Ascending aorta (tissue), 2 donors: ENCODE measurements at places on chromosomes 7 and 10. TPM values are rescaled to one million over a fixed set of nuclear protein-coding genes. Genes with fewer than 3 reads are reported as not detected.

GRCh38 chr7:10346032-10346431 is 627.6 kb upstream of the PHF14 start:
- H3K4me3 ChIP-seq, result no peak overlapping the region
- no peaks in the 10 kb centered on the region for H3K4me1 ChIP-seq
- no peaks in the 10 kb centered on the region for H3K36me3 ChIP-seq
- no peak for DNase-seq
- H3K27me3 ChIP-seq, result no peaks in the 10 kb centered on the region

DNA sequence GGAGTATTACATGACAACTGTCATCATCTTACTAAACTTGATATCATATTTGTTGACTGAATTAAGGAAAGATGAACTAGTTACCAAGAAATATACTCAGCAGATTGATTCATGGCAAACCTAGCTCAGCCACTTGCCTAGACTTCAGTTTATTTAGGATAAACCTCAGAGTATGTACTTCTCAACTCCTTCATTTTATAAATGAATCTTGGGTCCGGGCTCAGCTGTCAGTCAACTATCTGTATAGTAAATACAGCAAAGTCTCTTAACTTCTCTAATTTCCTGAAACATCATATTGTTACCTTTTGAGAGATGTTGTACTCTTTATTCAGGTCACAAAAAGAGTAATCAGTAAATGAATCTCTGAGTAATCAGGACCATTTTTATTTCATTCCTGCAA is 211.0 kb upstream of the KLF14 start:
- H3K27me3 ChIP-seq, result no peaks in the 10 kb centered on the region
- H3K4me3 ChIP-seq, result no peak overlapping the region
- no peak for DNase-seq
- H3K36me3 ChIP-seq, result peaks cover 5% of the 10 kb centered on the region

GRCh38 chr10:1100691-1101368 is 44.6 kb downstream of the WDR37 start:
- H3K36me3 ChIP-seq, result peaks cover 59% of the 10 kb centered on the region
- no peak overlapping the region for H3K4me3 ChIP-seq
- H3K27ac ChIP-seq, result no peak overlapping the region
- DNase-seq, result no peak
- no peaks in the 10 kb centered on the region for H3K27me3 ChIP-seq

GRCh38 chr10:127959428-127959827 is 52.5 kb downstream of the PTPRE start:
- no peak overlapping the region for H3K4me3 ChIP-seq
- no peaks in the 10 kb centered on the region for H3K27me3 ChIP-seq
- no peaks in the 10 kb centered on the region for H3K36me3 ChIP-seq
- H3K4me1 ChIP-seq, result no peaks in the 10 kb centered on the region
- no peak for DNase-seq

The LRRC4 gene
- 0.43 TPM for total RNA-seq

- no peak overlapping the region for H3K4me3 ChIP-seq
- no peak overlapping the region for H3K27ac ChIP-seq
- H3K36me3 ChIP-seq, result no peaks in the 10 kb centered on the region
Observed at GRCh38 chr7:42351316-42351935, 114.4 kb upstream of the GLI3 start.

DNA sequence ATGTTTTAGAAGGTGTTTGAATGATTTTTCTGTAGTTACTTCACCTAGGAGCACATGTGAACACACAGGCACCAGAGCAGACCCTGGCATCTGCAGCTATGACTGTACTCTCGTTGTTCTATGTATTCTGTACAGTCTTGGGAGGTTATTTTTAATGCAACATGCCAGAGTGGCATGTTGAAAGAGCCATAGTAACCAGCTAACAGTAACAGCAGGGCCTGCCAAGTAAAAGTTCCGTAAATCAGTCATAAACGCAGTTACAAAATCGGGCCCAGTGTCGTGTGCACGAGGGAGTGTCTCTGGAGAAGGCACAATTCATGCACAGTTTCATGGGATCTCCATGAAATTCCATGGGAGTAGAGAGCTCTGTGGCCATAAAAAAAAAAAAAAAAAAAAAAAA is 108.3 kb upstream of the CDK6 start:
- no peak for DNase-seq
- H3K27ac ChIP-seq, result no peak overlapping the region
- no peaks in the 10 kb centered on the region for H3K4me1 ChIP-seq
- H3K4me3 ChIP-seq, result no peak overlapping the region

- no peak for DNase-seq
- no peak overlapping the region for H3K4me3 ChIP-seq
- peak overlapping the region; percentile 29 for H3K27ac ChIP-seq
- H3K36me3 ChIP-seq, result no peaks in the 10 kb centered on the region
Observed at GRCh38 chr7:24500599-24500998, 72.7 kb upstream of the PALS2 start.

DNA sequence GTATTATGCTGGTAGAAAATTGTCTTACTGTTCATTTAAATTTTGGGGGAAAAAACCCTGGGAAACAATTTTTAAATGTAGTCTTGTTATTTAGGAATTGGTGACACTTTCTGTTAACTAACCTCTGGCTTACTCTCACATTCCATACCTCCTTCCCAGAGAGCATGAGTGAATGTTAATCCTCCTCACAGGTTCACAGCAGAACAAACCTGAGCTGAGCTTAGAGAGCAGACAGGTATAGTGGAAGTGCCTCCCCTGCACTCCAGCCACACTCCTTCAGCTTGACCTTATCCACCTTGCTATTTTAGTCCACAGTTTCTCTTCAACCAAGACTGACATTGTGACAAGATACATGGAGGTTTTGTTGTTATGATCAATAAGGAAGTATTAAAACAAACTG is 235.9 kb downstream of the FOXP2 start:
- H3K36me3 ChIP-seq, result no peaks in the 10 kb centered on the region
- no peak overlapping the region for H3K4me3 ChIP-seq
- DNase-seq, result no peak
- no peaks in the 10 kb centered on the region for H3K27me3 ChIP-seq
- no peaks in the 10 kb centered on the region for H3K4me1 ChIP-seq

- H3K27me3 ChIP-seq, result no peaks in the 10 kb centered on the region
- no peaks in the 10 kb centered on the region for H3K36me3 ChIP-seq
- no peak for DNase-seq
- H3K4me1 ChIP-seq, result no peaks in the 10 kb centered on the region
- H3K27ac ChIP-seq, result no peak overlapping the region
Observed at GRCh38 chr7:80681272-80681885, 42.9 kb downstream of the CD36 start.

GRCh38 chr10:75424571-75424970 is 6.9 kb upstream of the LRMDA start:
- H3K4me3 ChIP-seq, result no peak overlapping the region
- DNase-seq, result no peak
- no peaks in the 10 kb centered on the region for H3K27me3 ChIP-seq
- H3K27ac ChIP-seq, result no peak overlapping the region

DNA sequence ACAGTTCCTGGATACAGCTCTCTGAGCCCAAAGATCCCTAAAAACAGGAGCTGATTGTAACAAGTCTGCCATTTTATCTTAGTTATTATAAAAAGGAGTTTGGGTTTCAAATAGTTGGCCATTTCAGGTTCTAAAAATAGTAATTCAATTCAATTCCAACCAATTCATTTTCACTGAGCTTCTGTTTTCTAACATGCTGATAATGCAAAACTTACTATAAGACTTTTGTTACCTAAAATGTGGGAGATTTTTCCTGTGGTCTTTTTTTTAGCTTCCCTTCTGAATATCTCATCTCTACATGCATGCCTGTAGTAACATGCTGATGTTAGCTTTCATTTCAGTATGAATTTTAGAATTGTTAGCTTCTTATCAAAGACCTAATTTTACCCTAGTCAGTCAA is 13.4 kb downstream of the NRBF2 start:
- no peaks in the 10 kb centered on the region for H3K27me3 ChIP-seq
- H3K36me3 ChIP-seq, result peaks cover 8% of the 10 kb centered on the region
- H3K4me1 ChIP-seq, result no peaks in the 10 kb centered on the region
- DNase-seq, result no peak
- H3K4me3 ChIP-seq, result no peak overlapping the region

DNA sequence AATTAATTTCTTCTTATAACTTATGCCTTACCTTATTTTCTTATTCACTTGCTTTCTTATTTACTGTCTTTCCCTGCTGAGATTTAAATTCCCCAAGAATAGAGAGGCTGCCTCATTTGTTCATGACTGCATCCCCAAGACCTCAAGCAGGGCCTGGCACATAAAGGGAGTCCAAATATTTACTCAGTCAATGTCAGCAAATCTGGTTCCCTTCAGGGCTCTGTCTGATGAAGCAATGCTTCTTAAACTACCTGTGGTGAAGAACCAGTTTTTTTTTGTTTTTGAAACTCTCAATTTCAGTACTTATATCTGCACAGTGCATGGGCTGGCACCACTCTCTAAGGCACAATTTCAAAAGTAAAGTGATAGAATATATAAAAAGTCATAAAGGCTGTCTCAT is 4.7 kb downstream of the ZNF239 start:
- no peaks in the 10 kb centered on the region for H3K27me3 ChIP-seq
- H3K27ac ChIP-seq, result no peak overlapping the region
- no peak overlapping the region for H3K4me3 ChIP-seq
- peaks cover 7% of the 10 kb centered on the region for H3K36me3 ChIP-seq
- no peaks in the 10 kb centered on the region for H3K4me1 ChIP-seq
- no peak for DNase-seq

GRCh38 chr7:15168489-15168888 is 265.9 kb upstream of the DGKB start:
- no peak for DNase-seq
- H3K27me3 ChIP-seq, result no peaks in the 10 kb centered on the region
- H3K4me1 ChIP-seq, result no peaks in the 10 kb centered on the region

The TMEM176B gene
- total RNA-seq, result 42.5 TPM

The DPYSL4 gene
- not detected for total RNA-seq

DNA sequence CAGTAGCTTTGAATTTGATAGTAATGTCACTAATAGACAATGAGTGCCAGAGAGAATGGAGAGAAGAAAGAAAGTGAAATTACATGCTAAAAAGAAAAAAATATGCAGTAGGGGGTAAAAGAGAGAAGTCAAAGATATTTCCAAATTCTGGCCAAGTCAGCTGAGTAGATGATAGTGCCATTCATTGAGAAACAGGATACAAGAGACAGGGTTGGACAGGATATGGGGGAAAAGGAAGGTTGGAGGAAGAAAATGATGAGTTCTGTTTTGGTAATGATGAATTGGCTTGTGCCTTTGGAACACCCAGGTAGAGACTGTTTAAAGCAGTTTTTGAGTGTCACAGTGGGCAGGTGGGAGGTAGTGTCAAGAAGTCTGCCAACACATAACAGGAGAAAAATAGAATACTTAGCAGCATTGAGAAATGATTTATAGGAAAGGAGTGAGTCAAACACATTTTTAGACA is 78.3 kb downstream of the LRRC17 start:
- peaks cover 44% of the 10 kb centered on the region for H3K4me1 ChIP-seq
- no peak overlapping the region for H3K4me3 ChIP-seq
- H3K27ac ChIP-seq, result peak overlapping the region; percentile 92
- no peaks in the 10 kb centered on the region for H3K36me3 ChIP-seq
- no peaks in the 10 kb centered on the region for H3K27me3 ChIP-seq

The SNX10 gene
- 3.5 TPM for total RNA-seq

The DLG5 gene
- 32.9 TPM for total RNA-seq

GRCh38 chr10:71077796-71078453 is 134.4 kb upstream of the UNC5B start:
- no peak for DNase-seq
- H3K4me1 ChIP-seq, result no peaks in the 10 kb centered on the region
- H3K4me3 ChIP-seq, result no peak overlapping the region

The PNLIPRP2 gene
- not detected for total RNA-seq

The OPALIN gene
- total RNA-seq, result not detected

The ALOX5 gene
- total RNA-seq, result 23.1 TPM

The LRIT1 gene
- not detected for total RNA-seq

The FBXL15 gene
- total RNA-seq, result 16.5 TPM

GRCh38 chr7:108345710-108346336 is 110.4 kb downstream of the NRCAM start:
- no peaks in the 10 kb centered on the region for H3K36me3 ChIP-seq
- no peaks in the 10 kb centered on the region for H3K4me1 ChIP-seq
- H3K4me3 ChIP-seq, result no peak overlapping the region

DNA sequence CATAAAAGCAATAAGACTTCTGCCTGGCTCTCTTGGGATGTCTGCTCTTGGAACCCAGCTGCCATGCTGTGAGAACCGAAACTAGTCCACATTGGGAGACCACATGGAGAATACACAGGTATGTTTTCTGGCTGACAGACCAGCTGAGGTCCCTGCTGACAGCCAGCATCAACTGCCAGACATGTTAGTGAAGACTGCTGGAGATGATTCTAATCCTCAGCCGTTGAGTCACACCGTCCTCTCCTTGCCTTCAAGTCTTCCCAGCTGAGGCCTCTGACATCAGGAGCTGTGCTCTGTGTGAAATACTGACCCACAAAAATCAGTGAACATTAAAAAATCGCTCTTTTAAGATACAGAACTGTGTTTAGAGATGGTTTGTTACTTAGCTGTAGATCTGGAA is 36.9 kb upstream of the AGR2 start:
- H3K36me3 ChIP-seq, result no peaks in the 10 kb centered on the region
- H3K27me3 ChIP-seq, result no peaks in the 10 kb centered on the region
- no peak for DNase-seq
- no peaks in the 10 kb centered on the region for H3K4me1 ChIP-seq

GRCh38 chr7:79034730-79035129 is 418.7 kb downstream of the MAGI2 start:
- no peak overlapping the region for H3K27ac ChIP-seq
- no peak overlapping the region for H3K4me3 ChIP-seq
- no peak for DNase-seq
- no peaks in the 10 kb centered on the region for H3K36me3 ChIP-seq

DNA sequence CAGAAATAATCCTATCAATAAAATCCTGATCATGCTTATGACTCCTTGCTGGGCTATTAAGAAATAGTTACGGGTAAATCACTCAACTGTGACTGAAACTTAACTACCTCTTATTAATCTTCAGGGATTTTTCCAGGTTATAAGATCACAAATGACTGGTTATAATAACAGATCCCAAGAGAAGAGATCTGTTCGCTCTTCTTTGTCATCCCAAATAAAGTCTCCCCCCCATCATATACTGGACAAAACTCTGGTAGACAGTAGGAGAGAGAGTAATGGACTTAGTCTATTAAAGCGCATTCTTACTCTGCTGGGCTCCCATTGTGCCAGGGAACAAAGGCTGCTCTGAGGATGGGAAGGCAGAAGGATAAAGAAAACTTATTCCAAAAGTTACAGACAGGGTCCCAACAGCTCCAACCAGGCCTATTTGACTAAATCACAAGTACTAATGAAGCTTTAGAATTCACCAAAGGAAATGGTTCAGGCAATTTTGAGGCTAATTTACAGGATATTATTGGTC is 233.7 kb downstream of the DGKI start:
- H3K27ac ChIP-seq, result no peak overlapping the region
- H3K4me1 ChIP-seq, result no peaks in the 10 kb centered on the region
- no peak for DNase-seq
- no peaks in the 10 kb centered on the region for H3K36me3 ChIP-seq
- H3K4me3 ChIP-seq, result no peak overlapping the region
- no peaks in the 10 kb centered on the region for H3K27me3 ChIP-seq

The TMEM72 gene
- total RNA-seq, result not detected

The GNAI1 gene
- 8.7 TPM for total RNA-seq

- H3K4me3 ChIP-seq, result peak overlapping the region; percentile 91
- H3K4me1 ChIP-seq, result peaks cover 8% of the 10 kb centered on the region
- no peaks in the 10 kb centered on the region for H3K27me3 ChIP-seq
- H3K36me3 ChIP-seq, result peaks cover 35% of the 10 kb centered on the region
- peak overlapping the region; percentile 93 for H3K27ac ChIP-seq
- peak; percentile 56 for DNase-seq
Observed at GRCh38 chr7:151232917-151233701, 826 bp downstream of the CHPF2 start.

The GARIN1A gene
- 0.53 TPM for total RNA-seq
